ENCODE measurements at places on chromosomes 6 and 20. TPM values are rescaled to one million over a fixed set of nuclear protein-coding genes. Genes with fewer than 3 reads are reported as not detected.

Gene ALDH8A1
- polyA plus RNA-seq: 0.15 TPM

Gene FLRT3
- 1.8 TPM for polyA plus RNA-seq

DNA sequence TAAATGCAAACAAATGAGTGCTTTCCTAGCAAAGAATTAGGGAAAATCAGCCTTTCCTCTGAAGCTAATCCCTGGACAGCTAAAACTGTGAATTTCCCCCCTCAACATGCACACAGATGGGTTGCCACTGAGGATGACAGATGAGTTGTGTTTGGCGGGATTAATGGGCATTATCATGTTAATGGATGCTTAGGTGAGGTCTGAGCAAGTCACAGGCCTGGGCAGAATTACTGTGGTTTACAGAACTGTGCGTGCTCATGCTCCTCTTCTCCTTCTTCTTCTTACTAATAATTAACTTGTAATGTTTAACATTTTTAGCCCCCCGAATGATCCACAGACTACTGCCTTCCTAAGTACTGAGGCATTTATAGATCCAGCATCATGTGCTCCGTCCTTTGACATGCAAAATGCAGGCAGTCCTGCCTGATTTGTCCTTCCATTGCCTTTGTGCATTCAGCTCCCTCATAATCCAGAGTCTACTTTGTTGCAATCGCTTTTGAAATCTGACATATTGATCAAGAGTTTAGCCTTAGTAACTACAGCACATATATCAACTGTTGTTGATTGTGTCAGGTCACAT, 753.4 kb upstream of the MMS22L start:
- DNase-seq: no peak

DNA sequence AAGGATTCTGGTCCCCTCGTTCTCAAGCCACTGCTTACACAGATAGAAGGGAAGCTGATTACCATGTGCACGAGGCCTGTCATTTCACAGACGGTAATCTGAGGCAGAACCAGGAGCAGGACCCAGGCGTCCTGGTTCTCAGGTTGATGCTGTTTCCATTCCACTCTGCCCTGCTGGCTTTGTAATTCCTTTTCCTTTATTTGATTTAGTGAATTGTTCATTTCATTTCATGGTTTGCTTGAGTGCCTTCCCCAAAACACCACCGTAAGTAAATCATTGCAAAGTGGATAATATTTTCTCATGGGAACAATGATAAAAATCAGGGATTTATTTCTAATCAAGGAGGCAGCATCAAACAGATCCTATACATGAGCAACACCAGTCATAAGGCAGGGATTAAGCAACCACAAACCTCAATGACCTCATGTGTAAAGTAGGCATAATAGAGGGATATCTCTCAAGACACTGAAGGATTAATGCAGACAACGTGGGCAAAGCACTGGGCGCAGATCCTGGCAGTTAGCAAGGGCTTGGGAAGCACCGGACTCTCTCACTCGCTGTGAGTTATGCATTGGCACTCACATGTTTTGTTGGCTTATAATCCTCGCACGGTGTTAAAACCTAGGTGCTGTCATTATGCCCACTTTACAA, 229.5 kb upstream of the FOXQ1 start:
- peak; percentile 73 for DNase-seq

Gene FGD2
- not detected for polyA plus RNA-seq

GRCh38 chr6:165969184-165969583, 198.5 kb downstream of the TBXT start:
- DNase-seq: no peak

DNA sequence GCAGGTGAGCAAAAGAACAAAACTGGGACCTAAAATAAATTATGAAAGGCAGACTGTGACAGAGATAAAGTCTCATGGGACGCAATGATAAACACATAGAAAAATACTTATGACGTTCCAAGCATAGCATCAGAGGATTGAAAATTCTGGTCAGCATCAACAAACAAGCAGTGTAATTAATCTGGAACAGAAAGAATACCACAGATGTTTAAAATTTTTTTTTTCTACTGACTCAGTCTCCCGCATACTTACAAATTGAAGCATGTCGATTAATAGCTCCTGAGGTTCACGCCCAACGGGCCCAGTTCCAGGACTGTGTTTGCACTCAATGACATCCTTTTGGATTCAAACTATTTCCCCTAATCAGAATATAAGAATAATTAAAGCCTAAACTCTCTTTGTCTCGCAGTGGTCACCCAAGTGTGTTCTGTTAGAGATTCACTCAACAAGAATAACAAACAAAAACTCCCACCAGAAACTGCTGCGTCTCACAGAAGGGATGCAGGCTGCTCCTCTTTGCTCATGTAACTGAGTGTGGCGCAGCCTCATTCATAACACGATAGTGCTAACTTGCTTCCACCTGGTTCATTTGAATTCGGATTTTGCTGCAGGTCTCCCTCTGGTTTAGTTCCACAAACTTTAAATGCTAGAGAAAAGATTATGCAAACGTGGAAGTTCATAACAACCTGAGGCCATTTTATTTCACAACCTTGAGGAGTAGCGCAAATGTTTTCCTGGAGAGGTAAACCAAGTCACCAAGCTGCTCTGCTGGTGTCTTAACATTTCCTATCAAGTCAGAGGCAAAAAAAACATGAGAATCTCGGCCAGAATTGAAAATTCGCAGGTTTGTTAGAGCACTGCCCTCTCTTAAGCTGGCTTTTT, 69.0 kb upstream of the CITED2 start:
- peak; percentile 67 for DNase-seq

DNA sequence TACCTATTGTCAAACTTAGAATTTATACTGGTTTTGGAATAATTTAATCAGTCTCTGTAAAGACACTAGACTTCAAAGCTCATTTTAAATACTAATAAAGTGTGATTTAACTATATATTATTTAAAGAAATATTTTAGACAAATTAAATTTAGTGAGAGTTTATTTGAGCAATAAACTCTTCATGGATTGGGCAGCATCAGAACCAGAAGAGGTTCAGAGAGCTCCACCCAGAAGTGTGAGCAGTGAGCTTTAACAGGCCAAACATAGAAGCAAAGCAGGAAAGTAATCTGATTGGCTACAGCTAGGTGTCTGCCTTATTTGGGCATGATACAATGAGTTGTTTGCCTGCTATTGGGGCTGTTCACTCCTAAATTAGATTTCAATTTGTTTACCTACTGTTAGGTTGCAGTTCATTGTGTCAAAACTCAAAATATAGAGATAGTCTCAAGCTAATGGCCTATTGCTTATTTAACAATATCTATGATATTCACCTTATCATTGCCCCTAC, 355.1 kb upstream of the RNF217 start:
- no peak for DNase-seq

DNA sequence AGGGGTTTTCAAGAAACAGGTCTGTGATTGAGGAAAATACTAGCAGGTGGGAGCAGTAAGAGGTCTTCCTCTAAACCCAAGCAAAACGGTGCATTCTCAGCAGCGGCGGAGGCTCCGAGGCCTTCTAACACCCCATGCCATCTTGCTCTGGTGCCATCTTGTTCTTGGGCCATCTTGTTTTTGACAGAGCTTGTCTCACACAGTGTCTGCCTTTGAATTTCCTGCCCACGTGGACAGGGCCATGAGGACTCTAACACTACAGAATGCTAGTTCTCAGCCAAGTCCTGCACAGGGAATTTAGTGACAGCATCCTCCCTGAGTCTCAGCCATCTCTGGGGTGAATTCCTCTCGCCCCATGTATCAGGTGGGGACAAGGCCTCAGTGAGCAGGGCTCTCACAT, 76.4 kb downstream of the PSMG4 start:
- DNase-seq: no peak

Gene CCN6
- not detected for polyA plus RNA-seq

DNA sequence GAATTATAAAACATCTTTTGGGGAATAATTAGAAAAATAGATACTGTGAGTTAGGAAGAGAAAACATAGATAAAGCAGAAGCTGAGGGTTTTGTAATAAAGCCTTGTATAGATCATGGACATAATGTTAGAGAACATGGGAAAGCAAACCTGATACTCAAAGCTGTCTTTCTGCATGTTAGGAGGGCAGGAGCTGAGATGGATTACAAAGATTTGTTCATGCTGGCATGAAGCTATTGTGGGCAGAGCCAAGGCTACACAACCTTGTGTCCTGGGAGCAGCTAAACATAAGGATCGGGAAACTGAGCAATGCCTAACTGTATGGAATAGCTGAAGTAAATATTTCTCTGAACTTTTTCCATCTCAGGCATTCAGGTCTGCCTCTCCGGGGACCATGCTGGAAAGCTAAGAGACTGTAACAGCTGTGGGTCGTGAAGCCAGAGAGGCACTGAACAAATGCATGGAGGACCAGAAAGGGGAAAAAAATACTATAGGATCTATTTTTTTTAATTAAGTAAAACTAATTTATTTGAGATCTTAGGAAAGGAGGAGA, 28.2 kb upstream of the CNKSR3 start:
- DNase-seq: no peak

Gene SMOC2
- not detected for polyA plus RNA-seq

Gene ANGPT4
- polyA plus RNA-seq: not detected

- DNase-seq: no peak
Observed at GRCh38 chr20:36036688-36037087, 68.3 kb downstream of the CNBD2 start.

GRCh38 chr20:30816182-30816645, 441.2 kb upstream of the DEFB115 start:
- DNase-seq: no peak
